ENCODE measurements at places on chromosomes 6 and 20.

GRCh38 chr6:104606361-104606760 is 253.4 kb downstream of the HACE1 start:
- no peak for DNase-seq

- DNase-seq, result no peak
These were observed 61.4 kb downstream of the WDR27 start for GRCh38 chr6:169640351-169640852.

GRCh38 chr6:163903541-163903940 is 489.0 kb downstream of the QKI start:
- DNase-seq, result no peak

- peak; percentile 70 for DNase-seq
These were observed 774 bp downstream of the PLEKHG1 start for GRCh38 chr6:150600301-150601017.

DNA sequence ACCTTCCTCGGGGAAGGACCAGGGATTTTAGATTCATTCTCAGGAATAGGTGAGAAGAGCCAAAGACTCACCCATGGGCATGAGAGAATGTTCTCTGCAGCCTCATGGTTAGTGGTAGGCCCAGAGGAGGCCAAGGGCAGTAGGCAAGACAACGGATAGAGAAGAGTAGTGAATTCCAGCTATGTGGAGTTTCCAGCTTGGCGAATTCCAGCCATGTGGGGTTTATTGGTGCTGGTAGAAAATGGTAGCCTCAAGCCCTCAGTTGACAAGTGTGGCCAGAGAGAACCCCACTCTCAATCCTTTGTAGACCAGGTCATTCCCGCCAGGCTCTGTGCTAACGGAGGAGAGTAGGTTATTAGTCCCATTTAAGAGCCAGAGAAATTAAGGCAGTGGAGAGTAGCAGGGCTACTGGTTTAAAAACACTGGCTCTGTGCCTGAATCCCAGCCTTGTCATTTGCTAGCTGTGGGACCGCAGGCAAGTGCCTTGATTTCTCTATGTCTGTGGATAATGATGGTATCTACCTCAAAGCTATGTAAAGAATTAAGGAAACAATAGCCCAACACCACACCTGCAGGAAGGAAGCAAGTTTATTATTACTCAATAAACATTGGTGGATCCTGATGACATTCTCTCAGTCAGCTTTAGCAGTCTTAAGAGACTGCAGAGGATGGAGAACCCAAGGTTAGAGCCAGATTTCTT is 2.0 kb upstream of the SLC9A8 start:
- DNase-seq, result no peak

DNA sequence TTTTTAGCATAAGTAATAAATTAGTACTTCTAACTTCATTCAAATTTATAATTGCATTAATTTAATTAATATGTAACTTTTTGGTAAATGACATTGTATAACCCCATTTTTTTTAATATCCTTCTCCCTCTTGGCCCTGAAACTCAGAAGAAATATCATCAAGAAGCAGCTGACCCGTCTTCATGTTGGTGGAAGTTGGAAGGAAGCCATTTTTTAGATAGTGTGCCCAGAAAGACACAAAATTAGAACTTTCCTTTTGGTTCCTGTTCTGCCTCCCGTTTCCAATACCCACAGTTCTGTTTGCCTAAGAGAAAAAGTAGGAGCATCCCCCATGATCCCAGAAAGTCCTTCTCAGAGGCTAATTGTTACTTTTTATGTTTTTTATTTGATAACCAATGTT is 65.5 kb downstream of the PLCB4 start:
- no peak for DNase-seq

DNA sequence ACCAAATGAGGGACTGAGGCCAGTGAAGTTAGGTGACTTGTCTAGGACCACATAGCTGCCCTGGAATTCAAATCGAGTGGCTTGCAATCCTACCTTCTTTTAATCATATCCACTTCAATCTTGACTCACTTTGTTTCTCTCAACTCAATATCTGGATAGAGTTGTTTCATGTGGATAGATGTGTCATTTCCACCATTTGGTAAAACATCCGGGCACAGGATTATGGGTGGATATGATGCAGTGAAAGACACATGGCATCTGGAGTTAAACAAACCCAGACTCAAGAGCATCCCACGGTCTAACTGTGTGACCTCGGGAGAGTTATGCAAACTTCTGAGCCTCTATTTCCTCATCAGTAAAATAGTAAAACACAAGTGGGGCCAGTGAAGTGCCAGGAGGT is 103.6 kb upstream of the CNKSR3 start:
- no peak for DNase-seq

GRCh38 chr20:37511610-37512275 is 9.3 kb upstream of the NNAT start:
- no peak for DNase-seq

- no peak for DNase-seq
These were observed at the start of gene DLGAP4 for GRCh38 chr20:36305602-36306551. TSS of gene DLGAP4 (plus strand) at chr20:36306339. CDS start at chr20:36431718, 125,379 bp downstream.

GRCh38 chr6:14903176-14904038 is 342.5 kb upstream of the JARID2 start:
- no peak for DNase-seq

DNA sequence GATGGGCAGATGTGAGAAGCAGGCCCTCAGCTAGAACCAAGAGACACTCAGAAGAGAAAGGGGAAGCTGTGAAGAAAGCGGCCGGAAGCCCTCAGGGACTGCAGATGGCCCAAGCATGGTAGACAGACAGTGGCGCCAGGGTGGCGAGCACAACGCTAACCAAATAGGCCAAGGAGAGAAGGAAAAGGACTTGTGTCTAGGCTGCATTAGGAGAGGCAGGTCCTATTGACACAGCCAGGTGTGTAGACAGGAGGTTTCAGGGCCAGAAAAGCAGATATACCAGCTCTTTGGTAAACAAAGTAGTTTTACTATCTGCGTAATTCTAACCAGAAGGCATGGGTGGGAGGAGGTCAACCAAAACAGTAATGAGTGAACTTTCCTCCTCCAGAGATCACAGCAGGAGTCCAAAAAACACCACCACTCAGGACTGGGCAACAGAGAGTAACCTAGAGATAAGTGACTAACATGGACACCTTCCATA is 15.8 kb upstream of the MAP7 start:
- DNase-seq, result no peak

- DNase-seq, result no peak
These were observed 671 bp downstream of the BPHL start for GRCh38 chr6:3119040-3119723.

GRCh38 chr6:104958178-104959025 is 1.5 kb downstream of the LIN28B start:
- no peak for DNase-seq

DNA sequence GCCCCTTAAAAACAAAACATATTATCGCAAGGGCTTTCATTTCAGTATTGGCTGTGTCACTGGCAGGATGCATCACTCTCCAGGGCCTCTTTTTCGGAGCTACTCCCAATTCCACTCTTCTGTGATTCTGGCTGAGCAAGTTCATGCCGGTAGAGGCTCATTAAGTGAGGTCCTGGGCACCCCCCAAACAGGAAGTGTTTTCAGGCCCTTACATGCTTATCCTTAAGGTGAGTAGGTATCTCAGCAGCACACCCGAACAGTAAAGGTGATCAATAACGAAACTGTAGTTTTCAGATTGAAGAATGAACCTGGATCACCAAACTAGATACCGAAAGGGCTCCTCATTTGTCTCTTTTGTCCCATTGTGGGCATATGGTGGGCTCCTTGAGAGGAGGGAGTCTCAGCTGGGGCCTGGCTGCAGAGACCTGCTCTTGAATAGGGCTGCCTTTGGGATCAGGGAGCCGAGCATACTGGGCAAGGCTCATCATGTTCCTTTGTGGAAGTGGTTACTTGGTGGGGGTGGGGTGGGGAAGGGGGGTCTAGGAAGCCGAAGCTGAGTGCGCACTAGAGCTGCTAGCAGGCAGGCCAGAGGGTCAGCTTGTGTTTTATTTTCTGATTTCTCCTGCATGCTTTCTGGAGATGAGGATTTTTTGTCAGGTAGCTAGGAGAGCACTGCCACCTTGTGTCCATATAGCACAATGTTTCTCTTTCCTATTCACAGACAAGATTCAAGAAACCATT is 65.2 kb downstream of the CDS2 start:
- DNase-seq, result peak; percentile 31

- DNase-seq, result no peak
These were observed 9.7 kb upstream of the DYNLRB1 start for GRCh38 chr20:34506480-34506879.

- DNase-seq, result no peak
These were observed 145.5 kb downstream of the ERMARD start for GRCh38 chr6:169896826-169897456.

DNA sequence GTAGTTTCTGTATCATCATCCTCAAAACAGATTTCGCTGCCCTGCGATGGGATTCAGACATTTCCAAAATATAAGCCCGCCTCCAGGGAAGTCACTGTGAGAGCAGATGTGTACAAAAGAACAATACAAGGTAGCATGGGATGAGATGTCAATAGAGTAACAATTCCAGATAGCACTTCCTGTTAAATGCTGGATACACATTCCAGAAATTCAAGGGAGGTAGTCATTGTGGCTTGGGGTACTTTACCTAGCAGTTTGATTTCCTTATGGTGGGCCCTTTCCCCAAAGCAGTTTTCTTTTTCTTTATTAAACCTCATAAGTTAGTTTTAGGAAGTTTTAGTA is 2.5 kb downstream of the RNF217 start:
- no peak for DNase-seq

- no peak for DNase-seq
These were observed 77.3 kb downstream of the TRMT11 start for GRCh38 chr6:126063512-126064146.

GRCh38 chr6:119890470-119890869 is 540.9 kb upstream of the MAN1A1 start:
- no peak for DNase-seq

- no peak for DNase-seq
These were observed 817 bp downstream of the ME1 start for GRCh38 chr6:83429857-83430610.

- no peak for DNase-seq
These were observed 231.2 kb upstream of the FKBP1C start for GRCh38 chr6:62980093-62980492.

DNA sequence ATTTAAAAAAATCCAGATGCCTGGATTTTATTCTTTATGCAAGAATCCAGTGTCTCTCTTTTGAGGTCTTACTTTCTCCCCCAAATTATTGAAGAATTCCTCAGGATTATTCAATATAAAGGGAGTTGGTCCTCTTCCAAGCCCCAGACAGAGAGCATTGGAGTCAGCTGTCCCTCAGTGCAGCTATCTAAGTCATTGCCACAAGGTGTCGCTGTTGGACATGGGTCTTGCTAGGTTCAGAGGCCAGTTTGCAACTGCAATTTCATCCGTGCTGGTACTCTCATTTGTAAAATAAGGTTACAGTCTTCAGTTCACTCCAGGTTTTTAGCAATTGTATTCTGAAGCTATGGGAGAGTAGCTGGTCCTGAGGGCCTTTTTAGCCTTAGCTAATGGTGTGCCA is 27.8 kb downstream of the CCN2 start:
- DNase-seq, result peak; percentile 14

DNA sequence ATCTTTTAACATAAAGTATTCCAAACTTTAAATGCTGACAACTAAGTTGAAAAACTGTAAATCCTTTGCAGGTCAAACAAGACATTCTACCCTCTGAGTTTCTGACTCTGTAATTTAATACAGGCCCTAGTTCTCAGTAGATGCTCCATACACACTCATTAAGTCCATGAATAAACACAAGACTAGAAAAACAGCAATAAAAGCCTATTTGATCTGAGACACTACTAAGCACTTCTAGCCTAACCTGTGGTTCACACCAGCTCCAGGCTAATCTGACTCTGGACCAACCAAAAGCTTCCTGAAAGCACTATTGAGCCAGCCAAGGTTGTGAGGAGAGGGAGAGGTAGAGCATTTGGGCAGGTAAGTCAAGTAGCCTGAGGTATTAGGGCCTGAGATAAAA is 103.9 kb downstream of the EPM2A start:
- no peak for DNase-seq

Measured in stimulated activated CD4-positive, alpha-beta T cell treated with anti-CD3 and anti-CD28 coated beads, Interleukin-4, amount 100 ng/mL, for 24 hours (primary cell).